ENCODE measurements at places on chromosomes 5 and 9. TPM values are rescaled to one million over a fixed set of nuclear protein-coding genes. Genes with fewer than 3 reads are reported as not detected.

MTREX gene
- total RNA-seq, result 66.7 TPM

PCDHA9 gene
- total RNA-seq, result not detected

SNX24 gene
- total RNA-seq, result 9.3 TPM

PHYHD1 gene
- total RNA-seq, result not detected

GRCh38 chr5:83919071-83920041 is 198.7 kb upstream of the HAPLN1 start:
- peak; percentile 38 for DNase-seq

DNA sequence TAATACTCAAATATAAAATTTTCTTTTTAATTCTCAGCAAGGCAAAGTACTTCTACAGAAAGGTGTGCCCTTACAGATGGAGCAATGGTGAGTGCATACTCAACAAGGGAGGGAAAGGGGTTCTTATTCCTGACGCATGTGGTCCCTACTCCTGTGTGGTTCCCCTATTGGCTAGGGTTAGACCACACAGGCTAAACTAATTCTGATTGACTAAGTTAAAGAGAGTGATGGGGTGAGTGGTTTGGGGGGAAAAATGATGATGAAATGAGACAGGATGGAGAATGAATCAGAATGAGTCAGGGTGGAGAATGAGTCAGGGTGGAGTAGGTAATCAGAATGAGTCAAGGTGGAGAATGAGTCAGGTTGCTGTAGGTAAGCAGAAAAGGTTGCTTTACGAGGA is 22.9 kb upstream of the HMGCS1 start:
- DNase-seq, result peak; percentile 85

- no peak for DNase-seq
Measured at GRCh38 chr9:133683586-133684120, 47.5 kb downstream of the DBH start.

GRCh38 chr9:104774132-104774531 is 10.2 kb downstream of the NIPSNAP3B start:
- DNase-seq, result no peak

GRCh38 chr9:34237836-34238235 is 59.0 kb downstream of the UBAP1 start:
- no peak for DNase-seq

DNA sequence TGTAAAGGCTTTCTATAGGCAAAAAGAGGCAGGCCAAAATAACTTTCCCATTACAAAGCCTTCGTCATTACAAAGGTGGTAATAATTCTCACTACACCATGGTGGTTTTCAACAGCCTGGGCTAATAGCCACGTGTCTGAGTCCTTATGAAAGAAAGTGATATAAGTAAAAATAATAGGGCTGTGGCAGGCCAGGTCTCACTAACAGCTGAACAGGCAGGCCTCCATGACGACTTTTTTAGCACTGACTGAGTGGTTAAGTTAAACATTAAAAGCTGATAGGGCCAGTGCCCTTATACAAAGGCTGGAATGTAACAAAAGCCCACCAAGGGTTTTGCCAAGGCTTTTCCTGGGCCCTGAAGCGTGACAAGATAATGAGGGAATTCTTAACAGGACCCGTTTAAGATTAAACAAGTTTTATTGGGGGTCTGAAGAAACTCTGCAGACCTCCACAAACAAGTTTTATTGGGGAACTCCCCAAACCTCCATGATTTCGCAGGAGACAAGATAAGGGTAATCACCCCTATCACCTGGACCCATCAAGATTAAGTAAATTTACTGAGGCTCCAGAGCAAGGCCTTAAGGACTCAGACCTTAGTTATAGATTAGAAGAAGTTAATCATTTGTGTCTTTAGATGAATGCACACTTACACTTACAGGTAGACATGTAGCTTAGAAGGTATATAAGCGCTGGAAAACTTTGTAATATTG is 412.9 kb downstream of the CHSY3 start:
- DNase-seq, result no peak

DNA sequence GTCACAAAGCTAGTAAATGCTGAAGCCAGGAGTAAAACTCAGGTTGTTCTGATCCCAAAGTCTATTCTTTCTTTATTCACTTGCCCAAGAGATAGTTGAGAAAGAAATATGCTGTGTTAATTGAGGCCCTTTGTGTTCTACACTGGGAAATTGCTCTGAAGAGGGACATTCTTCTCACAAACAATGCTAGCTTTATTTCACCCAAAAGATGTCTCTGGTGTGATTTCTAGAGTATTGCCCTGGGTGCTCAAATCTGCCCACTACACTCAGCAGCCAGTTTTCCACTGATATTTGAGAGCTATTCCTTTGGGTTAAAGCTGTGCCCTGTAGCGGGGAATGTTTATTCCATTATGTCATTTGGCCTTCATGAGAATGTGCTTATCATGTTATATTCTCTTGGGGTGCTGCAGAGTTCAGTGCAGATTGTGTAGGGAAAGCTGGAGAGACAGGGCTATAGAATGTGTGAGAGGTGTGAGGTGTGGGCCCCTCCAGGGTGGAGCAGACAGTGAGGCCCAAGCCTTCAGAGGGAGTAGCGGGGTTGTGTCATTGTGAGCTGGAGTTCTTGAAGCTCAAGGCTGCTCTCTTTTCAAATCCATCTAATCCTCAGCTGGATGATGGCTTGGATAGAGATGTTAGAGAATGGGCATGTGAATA is 21.0 kb upstream of the C5orf63 start:
- DNase-seq, result no peak

GRCh38 chr5:964821-965220 is 43.8 kb upstream of the NKD2 start:
- no peak for DNase-seq

GRCh38 chr5:58891086-58891970 is 308.5 kb downstream of the RAB3C start:
- peak; percentile 79 for DNase-seq

DNA sequence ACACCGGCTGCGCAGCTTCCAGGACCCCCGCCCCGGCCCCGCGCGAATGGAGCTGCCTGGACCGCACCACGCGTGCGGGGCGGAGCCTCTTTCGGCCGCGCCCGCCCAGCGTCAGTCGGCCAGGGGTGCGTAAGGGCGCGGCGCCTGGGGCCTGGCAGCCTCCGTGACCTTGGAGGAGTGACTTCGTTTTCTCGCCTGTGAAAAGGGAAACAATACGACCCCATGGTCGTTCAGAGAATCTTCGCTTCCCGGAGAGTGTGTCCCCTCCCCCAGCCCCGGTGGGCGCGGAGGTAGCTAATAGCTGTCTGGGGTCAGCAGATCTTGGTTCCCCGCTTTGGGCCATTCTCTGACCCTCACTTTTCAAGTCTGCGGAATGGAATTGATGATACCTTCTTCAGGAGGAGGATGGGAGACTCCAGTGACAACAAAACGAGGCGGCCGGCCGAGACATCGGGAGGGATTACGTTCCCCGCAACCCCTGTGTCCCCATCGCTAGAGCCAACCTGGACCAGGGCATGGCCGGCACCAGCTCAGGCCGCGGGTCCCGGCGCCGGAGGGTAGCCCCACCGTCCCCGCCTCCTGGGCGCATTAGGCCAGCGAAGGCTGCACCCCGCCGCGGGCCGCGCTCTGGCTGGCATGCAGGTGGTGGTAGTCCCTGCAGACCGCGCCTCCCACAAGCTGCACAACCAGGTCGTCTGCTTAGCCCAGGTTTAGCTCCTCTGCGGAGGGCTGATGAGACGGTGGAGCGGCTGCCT is 5.5 kb upstream of the CDHR2 start:
- DNase-seq, result peak; percentile 56

- no peak for DNase-seq
Measured at GRCh38 chr5:2515180-2515764, 236.2 kb downstream of the IRX2 start.

DNA sequence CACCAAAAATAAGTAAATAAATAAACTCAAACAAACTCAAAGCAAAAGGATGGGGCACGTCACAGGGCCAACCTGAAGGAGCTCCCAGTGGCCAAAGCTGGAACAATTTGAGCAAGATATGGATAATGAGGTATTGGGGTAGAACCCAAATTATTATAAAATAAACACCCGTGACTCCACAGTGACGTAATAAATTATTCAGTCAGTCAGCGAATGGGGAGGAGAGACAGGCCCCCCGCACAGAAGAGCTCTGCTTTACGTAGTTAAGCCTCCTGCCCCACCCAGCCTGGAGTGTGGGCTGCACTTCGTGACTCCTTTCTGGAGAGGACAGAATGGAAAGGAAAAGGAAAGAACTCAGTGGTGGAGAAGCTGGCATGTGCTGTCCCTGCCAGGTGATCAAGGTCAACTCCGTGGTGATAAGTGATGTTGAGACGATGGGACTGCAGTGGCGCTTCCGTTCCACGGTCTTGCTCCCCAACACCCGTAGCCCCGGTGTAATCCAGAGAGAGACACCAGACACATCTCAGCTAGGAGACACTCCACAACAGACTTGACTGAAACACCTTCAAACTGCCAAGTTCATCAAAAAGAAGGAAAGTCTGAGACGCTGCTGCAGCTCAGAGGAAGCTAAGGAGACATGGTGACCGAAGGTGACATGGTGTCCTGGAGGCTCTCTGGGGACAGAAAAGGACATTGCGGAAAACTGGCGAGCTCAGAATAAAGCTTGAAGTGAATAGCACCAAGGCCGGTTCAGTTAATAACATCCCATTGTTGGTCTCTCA is 83.3 kb upstream of the COL5A1 start:
- no peak for DNase-seq

Measured in HT1080 (cell line).